Liver (tissue), 10 donors: ENCODE measurements at places on chromosomes 3 and 15.

GRCh38 chr3:158950178-158950901, 148.5 kb downstream of the MFSD1 start:
- DNase-seq = no peak

DNA sequence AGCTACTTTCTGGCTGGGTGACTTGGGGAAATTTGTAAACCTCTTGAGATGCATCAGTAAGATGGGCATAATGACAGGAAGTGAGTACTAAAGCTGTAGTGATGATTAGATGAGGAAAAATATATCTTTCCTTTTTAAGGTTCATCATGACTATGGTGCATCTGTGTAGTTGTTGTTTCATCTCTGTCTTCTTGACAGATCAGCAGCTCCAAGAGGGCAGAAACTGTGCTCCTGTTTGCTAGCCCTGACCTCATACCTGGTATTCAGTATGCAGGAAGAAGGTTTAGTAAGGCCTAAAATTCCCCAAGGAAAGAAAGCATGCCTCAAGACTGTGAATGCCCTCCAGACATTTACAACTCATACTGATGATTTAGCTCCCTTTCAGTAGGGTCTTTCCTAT, 82.5 kb upstream of the PSMD6 start:
- no peak for DNase-seq

DNA sequence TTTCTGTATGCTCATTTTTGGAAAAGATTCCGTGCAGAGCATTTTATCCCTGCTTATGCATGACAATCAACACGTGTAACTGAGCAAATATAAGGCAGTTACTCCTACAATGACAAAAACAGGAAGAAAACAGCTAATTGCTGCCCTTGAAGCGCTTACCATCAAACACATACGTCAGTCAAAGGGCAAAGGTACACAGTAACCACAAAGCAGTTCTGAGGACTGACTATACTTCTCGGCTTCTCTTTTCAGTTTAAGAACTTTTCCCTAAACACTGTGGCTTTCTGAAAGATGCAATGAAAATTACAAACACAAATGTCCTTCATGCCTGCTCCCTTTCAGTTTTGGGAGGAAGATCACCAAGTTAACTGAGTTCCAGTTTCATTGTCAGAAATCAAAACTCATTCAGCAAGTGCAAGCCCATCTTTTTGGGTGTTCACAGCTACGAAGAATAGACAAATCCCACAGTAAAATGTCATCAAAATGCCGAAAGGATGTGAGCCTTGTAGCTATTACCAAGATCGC, 602.8 kb downstream of the FOXP1 start:
- no peak for DNase-seq

GRCh38 chr15:40142428-40142827, 18.4 kb upstream of the BUB1B start:
- no peak for DNase-seq

- no peak for DNase-seq
These were observed 13.5 kb upstream of the TIPIN start for GRCh38 chr15:66369773-66370651.

DNA sequence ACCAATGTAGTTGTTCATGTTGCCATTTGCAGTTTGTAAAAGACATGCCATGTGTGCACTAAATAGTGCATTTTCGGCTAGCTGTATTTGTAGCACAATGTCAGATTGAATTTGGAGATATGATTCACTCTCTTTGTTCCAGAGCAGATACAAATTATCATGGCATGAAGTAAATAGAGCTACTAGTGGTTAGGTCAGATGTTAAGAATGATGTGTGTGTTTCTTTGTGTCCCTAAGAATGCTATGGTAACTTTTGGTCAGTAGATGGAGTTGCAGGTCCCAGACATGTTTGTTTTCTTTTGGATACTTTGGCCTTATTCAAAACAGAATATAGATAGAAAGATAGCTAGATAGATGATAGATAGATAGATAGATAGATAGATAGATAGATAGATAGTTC, 595.8 kb downstream of the NLGN1 start:
- no peak for DNase-seq

DNA sequence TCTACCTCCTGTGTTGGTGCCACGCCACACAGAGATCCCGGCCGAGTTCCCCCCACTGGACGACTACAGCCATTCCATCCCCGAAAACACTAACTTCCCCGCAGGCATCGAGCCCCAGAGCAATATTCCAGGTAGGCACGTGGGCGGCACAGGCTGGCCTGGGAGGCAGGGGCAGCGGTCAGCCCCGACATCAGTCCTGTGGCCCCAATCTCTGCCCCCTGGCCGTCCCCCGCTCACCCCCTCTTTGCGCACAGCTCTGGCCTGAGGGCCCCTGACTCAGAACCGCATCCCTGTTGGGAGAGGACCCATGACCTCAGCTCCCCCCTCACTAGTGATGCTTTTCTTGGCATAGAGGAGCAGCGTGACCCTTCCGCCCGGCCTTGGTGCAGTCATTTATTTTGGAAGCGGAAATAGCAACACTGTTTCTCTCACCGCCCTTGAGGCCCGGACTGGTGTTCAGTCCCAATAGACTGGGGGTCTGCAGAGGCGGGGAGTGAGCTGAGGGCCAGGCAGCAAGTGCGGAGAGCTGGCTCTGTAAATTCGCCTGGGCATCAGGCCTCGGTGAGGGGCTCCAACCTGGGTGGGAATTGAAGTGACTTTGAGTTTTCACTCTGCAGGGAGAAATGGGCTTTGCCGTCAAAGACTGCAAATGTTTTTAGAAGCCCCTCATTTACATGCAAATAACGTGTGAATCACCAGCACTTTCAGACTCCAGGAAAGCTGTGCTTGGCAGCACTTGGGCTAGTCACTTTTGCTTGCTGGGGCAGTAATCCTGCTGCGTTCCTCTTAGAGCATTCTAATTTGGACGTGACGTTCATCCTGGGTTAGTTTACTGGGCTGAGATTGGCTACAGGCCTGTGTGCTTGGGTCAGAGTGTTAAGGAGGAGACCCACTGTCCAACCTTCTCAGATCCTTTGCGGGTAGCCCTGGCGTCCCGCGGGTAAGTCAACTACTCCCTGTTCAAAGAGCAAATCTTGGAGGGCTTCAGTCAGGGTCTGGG, 88.9 kb downstream of the AAGAB start:
- no peak for DNase-seq

- DNase-seq = no peak
These were observed 5.4 kb downstream of the VILL start for GRCh38 chr3:37995652-37996641.

GRCh38 chr3:126160243-126161210, 19.9 kb downstream of the ALDH1L1 start:
- no peak for DNase-seq

DNA sequence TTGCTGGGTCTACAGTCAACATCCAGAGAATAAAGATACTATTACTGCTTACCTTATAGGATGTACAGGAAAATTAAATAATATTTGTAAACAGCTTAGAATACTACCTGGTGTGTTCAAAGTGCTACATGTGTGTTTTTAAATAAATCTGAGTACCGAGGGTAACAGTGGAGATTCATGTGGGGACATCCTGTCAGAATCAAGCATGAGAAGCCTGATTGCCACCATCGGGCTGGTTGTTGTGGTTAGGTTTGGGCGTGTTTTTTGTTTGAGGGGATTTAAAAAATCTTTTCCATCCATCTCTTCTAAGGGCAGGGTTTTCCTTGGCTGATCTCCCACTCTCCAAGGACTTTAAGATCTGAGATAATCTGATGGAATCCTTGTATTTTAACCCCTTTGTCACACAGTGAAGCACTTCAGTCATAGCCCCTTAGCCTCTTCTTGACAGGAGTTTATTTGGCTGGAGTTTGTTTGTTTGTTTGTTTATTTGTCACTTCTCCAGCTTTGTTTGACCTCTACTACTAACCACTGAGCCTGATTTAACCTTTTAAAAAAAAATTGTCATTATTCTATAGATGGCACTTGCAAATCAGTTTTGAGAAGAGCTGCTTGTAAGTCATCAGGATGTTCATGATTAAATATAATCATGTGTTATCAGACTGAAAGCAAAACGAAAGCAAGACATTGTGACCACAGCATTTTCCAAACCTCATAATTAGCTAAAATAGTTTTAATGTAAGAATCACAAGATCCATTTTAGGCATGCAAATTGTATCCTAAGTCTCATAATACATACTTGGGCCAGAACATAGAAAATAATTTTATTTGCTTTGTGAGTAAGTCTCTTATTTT, 72.8 kb upstream of the RARB start:
- DNase-seq = no peak

DNA sequence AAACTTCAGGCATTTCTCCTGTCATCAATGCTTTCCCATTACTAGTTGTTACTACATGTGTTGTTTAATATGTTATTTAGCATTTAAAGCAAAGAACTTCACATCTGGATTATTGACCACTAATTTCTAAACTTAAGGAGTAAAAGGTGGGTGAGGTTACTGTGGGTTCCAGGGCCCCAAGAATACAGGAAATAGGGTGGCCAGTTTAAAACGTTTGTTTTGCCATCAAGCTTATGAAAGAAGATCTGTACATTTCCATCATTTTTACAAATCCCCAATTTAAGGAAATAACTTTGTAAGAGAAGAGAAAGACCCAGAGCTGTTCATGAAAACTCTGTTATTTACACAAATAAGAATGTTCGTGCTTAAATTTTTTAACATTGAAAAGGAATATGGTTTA, 54.5 kb upstream of the ACKR4 start:
- no peak for DNase-seq

DNA sequence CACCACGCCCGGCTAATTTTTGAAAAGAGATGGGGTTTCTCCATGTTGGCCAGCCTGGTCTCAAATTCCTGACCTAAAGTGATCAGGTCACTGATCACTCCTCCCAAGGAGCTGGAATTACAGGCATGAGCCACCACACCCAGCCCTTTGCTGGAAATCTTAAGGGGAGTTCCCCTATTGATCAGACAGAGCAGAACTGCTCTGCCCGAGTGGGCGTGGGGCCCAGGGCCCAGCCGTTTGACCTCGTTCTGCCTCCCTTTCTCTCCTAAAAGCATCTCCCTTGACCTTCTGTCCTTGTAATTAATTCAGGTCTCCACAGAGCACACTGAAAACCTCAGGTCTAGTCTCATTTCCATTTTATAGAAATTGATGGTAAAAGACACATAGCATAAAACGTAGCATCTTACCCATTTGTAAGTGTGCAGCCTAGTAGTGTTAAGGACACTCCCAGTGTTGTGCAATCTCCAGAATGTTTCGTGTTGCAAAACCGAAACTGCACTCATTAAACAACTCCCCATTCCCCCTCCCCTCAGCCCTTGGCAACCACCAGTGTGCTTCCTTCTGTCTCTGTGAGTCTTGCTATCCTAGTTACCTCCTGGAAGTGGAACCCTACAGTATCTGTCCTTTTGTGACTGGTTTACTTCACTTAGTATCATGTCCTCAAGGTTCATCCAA, 89.3 kb downstream of the SLCO3A1 start:
- DNase-seq = peak; percentile 58

GRCh38 chr15:87561641-87562040, 694.9 kb downstream of the NTRK3 start:
- DNase-seq = no peak

DNA sequence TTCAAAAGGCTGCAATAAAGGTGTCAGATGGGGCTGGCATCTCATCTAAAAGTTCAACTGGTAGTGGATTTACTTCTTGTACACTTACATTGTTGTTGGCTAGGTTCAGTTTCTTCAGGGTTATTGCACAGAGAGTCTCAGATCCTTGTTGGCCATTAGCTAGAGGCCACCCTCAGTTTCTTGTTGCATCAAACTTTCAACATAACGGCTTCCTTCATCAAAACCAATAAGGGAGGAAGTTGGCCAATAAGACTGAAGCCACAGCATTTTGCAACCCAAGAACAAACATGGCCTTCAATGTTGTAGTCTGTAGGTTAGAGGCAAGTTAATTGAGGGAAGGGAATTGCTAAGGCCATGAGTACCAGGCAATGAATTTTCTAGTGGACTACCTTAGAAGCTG, 218.0 kb downstream of the ZBBX start:
- no peak for DNase-seq

DNA sequence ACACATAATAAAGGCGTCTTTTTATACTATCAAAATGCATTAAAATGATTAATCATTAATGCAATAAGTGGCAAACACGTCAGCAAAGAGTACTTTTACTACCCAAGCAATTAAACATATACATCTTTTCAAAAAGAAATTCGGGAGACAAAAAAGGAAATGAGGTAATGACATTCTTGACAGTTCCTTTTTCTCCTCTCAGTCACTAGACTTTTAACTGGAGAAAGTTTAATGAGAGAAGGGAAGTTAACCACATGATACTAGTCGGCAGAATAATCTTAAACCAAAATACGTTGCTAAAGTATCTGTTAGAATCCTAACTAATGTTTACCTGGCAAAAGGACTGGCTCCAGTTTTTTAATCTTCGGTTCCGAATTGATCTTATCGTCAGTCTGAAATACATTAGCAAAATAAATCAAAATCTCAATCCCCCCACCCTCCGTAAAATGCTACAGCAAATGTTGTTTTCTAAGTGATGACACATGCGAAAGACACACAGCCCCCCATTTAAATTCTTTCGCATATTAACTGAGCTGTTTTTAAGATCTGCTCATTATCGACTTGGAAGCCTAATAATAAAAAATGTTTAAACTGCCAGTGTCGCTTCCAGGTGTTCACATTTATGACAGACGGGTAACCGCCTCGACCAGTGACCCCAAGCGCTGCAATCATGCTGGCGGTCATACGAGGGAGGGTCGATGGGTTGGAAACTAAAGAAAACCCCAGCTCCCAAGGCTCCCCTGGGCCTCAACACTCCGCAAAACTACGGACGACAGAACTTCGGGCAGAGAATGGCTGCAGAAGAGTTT, 778 bp downstream of the MTMR10 start:
- DNase-seq = no peak

DNA sequence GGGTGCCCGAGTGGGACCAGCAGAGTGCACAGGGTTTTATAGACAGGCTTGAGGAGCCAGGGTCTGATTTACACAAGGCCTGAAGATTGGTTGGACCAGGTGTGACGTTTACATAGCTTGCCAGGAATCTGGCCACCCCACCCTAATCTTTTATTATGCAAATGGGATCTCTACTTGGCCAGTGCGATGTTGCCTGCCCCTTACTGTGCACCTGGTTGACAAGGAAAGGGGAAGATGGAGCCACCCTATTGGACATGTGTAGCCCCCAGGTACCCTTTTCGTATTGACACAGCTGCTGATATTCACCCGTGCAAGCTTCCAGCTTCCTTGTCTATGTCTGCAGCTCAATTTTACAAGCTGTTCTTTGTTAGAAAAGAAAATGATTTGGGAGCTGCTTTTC, 132.0 kb downstream of the ARNT2 start:
- no peak for DNase-seq

GRCh38 chr3:153032891-153033290, 129.1 kb upstream of the RAP2B start:
- no peak for DNase-seq

DNA sequence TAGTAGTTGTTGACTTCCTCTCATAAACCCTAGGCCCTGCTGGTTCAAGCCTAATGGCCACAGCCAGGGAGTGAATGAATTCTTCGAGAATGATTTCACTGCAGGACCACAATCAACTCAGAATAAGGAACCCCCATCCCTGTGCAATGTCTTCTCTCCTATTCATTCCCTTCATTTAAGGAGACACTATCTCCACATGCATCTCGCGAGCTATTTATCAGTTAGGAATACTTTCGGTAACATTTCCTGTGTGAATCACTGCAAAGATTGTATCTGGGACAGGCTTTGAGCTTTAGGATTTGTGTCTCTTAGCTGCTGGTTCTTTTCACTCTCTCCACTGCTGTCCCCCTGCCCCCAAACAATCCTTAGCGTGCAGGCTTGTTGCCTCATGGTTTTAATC, 94.4 kb downstream of the MYLK start:
- DNase-seq = no peak

- no peak for DNase-seq
These were observed 15.7 kb downstream of the TF start for GRCh38 chr3:133761605-133762484.
